Anterior cingulate cortex (tissue), 58 donors: ENCODE measurements at places on chromosomes 7 and 10.

DNA sequence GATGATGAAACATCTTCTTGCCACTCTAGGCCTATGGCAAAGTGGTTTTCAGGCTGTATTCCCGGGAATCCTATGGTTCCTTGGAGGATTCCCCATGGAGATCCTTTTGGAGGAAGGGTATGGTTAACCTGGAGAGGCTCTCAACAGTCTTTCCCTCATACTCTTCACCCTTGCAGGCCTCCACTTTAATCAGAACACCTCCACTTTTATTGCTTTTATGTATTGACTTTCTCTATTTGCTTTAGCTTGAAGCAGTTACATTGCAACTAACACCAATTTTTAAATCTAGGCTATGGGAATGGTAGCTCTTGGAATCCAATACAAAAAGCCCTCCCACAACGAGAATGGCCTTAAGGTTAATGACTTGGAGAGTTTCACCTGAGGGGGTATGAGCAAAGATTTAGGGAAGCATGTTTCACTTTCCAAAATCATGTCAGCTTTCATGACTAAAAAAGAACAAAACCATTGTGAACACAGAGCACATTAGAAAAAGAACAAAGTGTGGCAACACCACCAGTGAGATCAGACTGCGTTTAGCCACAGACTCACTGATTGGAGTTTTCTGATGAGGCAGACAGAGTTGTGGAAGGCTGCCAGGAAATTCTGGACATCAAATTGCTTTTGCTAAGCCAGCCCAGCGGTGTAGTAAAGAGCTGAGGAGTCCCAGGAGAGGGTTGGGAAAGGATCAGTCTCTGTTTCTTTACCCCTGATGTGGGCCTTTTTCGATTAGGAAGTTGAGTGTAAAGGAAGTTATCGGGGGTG is 130.4 kb upstream of the BMPER start:
- peak; percentile 32 for DNase-seq

GRCh38 chr10:23067337-23067736 is 28.0 kb upstream of the MSRB2 start:
- no peak for DNase-seq

DNA sequence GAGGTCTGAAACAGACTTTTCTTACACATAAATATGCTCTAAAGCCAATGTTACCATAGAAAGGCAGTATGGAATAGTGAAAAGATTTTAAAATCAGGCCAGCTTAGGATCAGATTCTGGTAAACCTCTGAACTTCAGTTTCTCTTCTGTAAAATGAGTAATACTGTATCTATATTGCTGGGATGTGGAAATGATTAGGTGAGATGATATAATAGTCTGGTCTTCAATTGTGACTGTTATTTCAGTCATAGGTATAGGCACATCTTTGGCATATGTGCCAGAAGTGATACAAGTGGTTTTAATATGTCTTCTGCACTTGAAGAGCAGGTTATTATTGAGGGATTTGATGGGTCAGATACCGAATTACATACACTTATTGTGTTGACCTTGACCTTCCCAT is 7.2 kb downstream of the ZNF277 start:
- no peak for DNase-seq

- no peak for DNase-seq
Measured at GRCh38 chr10:37634351-37634880, 223.0 kb downstream of the ZNF248 start.

- no peak for DNase-seq
Measured at GRCh38 chr10:13882119-13882711, 295.4 kb downstream of the PRPF18 start.

- no peak for DNase-seq
Measured at GRCh38 chr7:84746353-84746752, 440.5 kb downstream of the SEMA3D start.

- peak; percentile 17 for DNase-seq
Measured at GRCh38 chr7:120996333-120996987, 7.9 kb downstream of the CPED1 start.

- DNase-seq: no peak
Measured at GRCh38 chr10:43863859-43864591, 215.3 kb upstream of the ZNF32 start.

DNA sequence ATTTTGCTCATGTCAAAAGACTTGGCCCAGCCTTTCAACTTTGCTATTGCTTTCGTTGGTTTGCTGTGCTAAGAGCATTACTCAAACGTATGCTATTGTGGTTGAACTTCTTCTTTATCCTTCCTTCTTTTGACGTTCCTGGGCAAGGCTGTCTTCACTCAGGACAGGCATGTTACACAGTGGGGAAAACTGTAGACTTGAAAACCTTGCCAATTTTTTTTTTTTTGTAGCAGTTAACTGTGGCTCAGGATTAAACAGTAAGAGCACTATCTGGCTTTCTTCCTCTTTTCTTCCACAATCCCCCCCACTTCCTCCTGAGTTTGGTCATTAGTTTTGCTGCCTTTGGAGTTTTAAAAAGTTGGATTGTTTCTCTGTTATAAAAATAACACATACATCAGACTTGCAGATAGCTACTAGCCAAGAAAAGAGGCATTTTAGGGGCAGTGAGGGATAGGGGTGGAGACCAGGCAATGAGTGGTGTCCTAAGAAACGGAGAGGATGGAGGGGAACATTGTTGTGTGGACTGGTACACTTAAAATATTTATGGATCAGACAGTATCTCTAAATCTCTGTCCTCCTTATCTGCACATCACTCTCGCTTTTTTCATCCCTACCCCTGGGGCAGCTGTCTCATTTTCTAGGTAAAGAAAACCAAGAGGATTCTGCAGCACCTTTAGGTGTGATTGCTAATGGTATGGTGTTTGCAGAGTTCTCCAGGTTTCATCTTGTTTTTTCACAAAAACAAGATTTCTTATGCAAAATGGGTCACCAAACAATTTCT is 181.7 kb downstream of the LRMDA start:
- DNase-seq: no peak

- DNase-seq: no peak
Measured at GRCh38 chr10:130224228-130224627, 88.0 kb downstream of the GLRX3 start.

DNA sequence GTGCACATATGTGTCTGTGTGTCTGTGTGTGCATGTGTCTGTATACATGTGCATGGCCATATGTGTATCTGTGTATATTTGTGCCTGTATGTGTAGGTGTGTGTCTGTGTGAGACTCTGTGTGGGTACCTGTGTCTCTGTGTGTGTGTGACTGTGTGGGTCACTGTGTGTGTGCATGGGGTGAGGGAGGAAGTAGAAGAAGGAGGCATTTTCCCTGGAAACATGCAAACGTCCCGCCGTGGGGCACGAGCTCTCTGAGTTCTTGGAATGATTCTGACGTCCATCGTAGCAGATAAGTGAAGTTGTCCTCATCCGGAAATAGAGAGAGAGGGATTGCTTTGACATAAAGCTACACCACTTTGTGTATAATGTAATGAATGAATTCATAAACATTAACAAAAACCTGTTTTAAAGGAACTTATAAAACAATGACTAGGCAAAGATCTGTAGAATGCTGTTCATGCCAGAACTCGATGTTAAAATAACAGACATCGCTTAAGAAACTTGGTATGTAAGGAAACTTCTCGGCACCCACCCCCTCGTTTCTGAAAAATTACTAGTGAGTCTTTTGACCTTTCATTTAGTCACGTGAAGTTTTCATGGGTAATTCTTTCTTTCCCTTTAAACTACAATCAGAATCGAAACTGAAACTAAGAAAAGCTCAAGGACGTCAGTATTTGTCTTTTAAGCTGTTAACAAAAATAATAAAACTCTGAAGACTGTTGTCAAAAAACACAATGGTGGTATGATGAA is 43.6 kb upstream of the KLF6 start:
- DNase-seq: no peak

DNA sequence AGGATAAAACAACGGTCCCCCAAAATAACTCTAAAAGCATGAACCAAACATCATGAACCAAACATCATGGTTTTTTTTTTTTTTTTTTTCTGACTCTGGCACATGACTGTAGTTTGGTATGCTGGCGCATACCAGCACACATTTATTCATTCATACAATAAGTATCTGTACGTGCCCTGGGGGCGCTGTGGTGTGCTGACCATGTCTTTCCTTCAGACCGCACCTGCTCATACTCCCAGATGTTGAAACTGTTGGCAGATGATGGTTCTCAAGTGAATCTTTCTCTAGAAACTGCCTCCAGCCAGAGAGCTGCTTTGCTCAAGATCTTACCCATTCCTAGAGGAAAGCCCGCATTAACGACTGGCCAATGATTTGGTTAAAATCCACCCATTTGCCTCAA is 114.7 kb upstream of the ANKRD30A start:
- no peak for DNase-seq

GRCh38 chr10:94217411-94217810 is 145.3 kb downstream of the NOC3L start:
- DNase-seq: no peak

DNA sequence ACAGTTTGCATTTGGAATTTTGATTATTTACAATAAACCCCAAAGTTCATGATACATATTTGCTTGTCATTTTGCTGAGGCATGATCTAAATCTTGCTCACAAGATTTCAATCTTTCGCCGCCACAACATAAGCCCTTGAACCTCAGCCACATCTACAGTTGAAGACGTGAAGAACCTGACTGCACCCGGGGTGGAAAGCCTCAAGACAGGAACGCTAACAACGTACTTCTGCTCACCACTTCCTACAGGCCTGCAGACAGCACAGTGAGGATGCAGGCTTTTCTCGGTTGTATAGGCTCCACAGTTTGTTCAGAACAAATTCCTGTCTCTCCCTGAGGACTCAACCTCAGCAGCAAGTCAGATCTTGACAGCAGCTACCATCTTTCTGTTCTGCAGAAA is 393.8 kb upstream of the PRKCQ start:
- no peak for DNase-seq

- no peak for DNase-seq
Measured at GRCh38 chr10:5654218-5654755, 12.1 kb downstream of the ASB13 start.

DNA sequence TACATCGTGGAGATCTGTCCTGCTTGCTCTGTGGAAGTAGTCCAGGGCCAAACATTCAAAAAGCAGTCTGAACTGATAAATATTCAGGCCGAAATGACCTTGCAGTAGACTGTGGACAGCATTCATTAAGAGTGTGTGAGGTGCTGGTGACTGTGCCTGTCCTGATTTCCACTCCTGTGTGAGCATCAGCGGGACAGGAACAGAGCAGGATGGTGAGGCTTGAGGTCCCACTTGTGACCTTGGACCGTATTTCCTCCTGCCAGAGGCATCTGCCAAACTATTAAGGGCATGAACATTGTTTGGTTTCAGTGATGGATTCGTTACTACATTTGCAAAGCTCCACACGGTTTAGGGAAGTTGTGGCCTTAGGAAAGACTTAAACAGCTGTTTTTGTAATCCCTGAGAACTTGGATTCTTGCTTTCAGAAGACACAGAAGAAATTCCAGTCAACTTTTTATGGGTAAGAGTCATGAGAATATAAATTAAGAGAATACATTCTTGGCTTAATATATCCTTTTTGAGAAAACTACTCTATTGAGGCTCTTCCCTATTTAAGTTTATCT is 32.8 kb downstream of the CCNY start:
- DNase-seq: no peak

GRCh38 chr10:29056729-29057128 is 232.1 kb upstream of the LYZL1 start:
- DNase-seq: no peak

GRCh38 chr7:17623546-17624185 is 316.6 kb downstream of the SNX13 start:
- DNase-seq: no peak

- DNase-seq: no peak
Measured at GRCh38 chr7:131218727-131219128, 108.9 kb upstream of the MKLN1 start.

- DNase-seq: no peak
Measured at GRCh38 chr10:91803386-91804125, 5.3 kb downstream of the TNKS2 start.

DNA sequence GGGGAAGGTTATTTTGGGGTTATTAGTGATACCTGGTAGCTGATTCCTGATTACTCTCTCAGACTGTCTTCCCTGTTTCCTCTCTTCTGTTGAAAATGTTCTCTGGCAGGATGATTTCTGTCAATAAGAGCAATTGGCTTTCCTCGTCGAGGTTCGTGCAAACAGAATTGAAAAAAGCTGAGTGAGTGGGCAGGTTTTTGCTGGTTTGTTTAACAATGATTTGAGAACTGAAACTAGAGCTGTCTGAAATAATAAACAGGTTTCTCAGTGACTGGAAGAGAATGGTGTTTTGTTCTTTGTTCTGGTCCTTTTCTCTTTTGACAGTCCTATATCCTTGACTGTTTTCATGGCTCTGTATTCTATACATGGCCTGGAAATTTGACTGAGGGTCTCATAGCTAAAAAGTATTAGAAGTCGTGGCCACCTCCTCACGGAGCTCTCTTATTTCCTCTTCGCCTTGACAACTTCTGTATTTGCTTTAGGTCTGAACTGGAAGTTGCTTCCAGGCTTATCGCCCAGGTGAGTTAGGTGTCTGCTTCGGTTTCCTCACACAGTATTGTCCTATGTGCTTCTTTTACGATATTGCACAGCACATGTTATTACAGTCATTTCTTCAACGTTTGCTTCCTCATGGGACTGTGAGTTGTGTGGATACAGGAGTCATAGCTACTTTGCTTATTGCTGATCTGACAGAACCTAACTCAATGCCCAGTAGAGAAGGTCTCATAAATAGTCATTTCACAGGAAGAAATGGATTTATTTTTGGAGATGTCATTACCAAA is 403.6 kb downstream of the NRG3 start:
- no peak for DNase-seq

DNA sequence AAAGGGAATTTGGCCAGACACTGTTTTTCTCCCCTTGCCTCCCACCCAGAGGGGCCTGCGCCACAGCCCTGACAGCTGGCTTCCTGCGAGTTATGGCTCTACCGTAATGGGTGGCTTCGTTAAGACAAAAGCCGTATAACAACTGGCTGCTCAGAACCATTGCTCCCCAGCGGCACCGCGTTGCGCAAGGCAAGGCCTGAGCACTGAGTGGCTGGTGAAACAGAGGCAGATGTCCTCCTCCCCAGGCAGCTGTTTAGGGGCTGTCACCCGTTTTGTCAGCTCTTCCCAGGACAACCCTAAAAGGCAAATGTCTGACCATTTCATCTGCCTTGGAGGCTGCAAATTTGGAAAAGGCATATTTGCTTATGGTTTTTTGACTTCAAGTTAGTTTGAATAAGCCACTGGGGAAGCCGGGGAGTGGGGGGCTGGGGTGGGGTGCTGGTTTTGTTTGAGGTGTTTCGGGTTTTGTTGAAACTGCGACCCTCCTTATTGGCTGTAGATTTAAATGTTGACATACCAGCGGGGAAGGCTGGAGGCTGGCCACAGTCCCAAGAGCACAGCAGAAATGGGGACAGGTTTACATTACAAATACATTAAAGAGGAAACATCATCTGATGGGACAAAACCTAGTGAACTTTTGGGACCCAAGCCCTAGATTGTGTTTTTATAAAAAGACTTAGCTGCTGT is 681 bp upstream of the SPOCK2 start:
- DNase-seq: peak; percentile 30

GRCh38 chr7:122638459-122638858 is 60.5 kb downstream of the RNF133 start:
- no peak for DNase-seq

GRCh38 chr10:68981074-68981473 is 7.5 kb upstream of the KIFBP start:
- no peak for DNase-seq

GRCh38 chr7:130734815-130735716 is 1.1 kb upstream of the KLF14 start:
- no peak for DNase-seq

GRCh38 chr10:22598478-22598877 is 115.9 kb downstream of the PIP4K2A start:
- no peak for DNase-seq

- no peak for DNase-seq
Measured at GRCh38 chr10:124717911-124718741, 26.1 kb downstream of the FAM53B start.
